Uterine smooth muscle cell (primary cell): ENCODE measurements at places on chromosomes 1 and 21. TPM values are rescaled to one million over a fixed set of nuclear protein-coding genes. Genes with fewer than 3 reads are reported as not detected.

GJA4 gene
- not detected in 2 replicates for total RNA-seq

TMIGD3 gene
- not detected in 2 replicates for total RNA-seq

WLS gene
- total RNA-seq: 88.9 and 154 TPM in 2 replicates

SASS6 gene
- 2.1 and 7.2 TPM in 2 replicates for total RNA-seq

TGFB2 gene
- 2.8 and 4.5 TPM in 2 replicates for total RNA-seq

ALG14 gene
- 2.9 TPM in 2 replicates for total RNA-seq

LIN9 gene
- 4.1 and 12.4 TPM in 2 replicates for total RNA-seq

GUCA2A gene
- total RNA-seq: not detected in 2 replicates

DIO1 gene
- total RNA-seq: not detected in 2 replicates

NIBAN1 gene
- 83.9 and 148 TPM in 2 replicates for total RNA-seq

TP73 gene
- total RNA-seq: under 0.01 and 0.12 TPM in 2 replicates

KRTAP19-1 gene
- not detected in 2 replicates for total RNA-seq

CDC42BPA gene
- total RNA-seq: 66.0 and 74.0 TPM in 2 replicates

B3GALT5 gene
- total RNA-seq: 0.33 and 1.1 TPM in 2 replicates

S100A7A gene
- not detected in 2 replicates for total RNA-seq

HOOK1 gene
- under 0.01 TPM in 2 replicates for total RNA-seq

DFFA gene
- 42.4 and 50.4 TPM in 2 replicates for total RNA-seq

INSRR gene
- total RNA-seq: under 0.01 TPM in 1 of 2 replicates, not detected in the other

LINGO4 gene
- under 0.01 TPM in 1 of 2 replicates, not detected in the other for total RNA-seq

AK4 gene
- 24.2 and 24.6 TPM in 2 replicates for total RNA-seq

LAX1 gene
- under 0.01 TPM in 1 of 2 replicates, not detected in the other for total RNA-seq

FAM177B gene
- total RNA-seq: not detected in 2 replicates
